Foreskin keratinocyte (primary cell): ENCODE measurements at places on chromosomes 5 and 9.
A peak's percentile ranks its signal among the peaks of the same experiment; 100 is the strongest.

GRCh38 chr5:129133553-129133952, 39.0 kb downstream of the ISOC1 start:
- DNase-seq: no peak

GRCh38 chr5:78286290-78286689, 8.2 kb downstream of the AP3B1 start:
- DNase-seq: peak; percentile 12

DNA sequence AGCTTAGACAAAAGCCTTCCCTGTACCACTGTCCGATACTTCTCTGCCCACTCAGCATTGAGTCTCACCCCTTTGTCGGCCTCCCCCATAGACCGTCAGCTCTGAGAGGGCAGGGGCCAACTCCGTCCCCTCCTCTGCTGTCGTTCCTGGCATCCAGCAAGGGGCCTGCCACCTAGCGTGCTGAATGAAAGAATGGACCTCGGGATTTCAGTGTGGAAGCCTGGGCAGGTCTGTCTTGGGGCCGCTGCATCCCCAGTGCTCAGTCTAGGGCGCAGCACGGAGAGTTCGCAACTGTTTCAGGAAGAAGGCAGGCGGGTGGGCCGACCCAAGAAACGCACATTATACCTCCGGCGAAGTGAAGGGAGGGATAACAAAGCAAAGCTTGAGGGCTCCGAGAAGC, 1.5 kb upstream of the TOR1B start:
- DNase-seq: no peak

DNA sequence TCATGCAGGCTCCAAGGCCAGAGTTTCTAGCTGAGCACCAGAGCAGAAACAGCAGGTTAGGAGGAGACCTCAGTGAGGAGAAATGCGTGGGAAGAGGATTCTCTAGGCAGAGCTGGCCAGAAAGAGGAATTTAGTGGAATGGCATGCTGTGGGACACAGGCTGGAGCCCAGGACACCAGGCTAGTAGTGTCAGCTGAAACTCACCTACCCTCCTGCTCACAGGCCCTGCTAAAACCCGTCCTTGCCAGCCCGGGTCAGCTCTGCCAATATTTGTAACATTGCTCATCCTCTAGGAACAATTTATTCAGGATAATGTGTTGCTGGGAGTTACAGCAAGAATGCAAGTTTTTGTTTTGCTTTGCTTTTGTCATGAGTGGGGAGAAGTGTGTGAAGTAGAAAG, 40.2 kb upstream of the AGXT2 start:
- peak; percentile 37 for DNase-seq

DNA sequence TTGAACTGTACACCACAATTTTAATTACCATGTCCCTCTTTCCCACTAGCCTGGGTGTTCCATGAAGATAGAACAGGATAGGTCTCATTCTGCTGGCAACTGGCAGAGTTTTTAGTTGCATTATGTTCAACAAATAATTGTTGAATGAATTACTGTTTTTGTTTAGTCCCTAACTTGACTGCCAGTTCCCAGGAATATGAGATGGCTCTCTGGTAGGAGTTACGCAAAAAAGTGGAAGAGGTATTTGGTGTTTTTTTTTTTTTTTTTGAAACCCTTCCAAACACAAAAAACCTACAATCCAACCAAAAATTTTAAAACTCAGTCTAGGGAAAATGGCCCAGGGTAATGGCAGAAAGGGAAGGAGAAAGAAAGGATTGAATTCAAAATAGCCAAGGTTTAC, 153.6 kb downstream of the GNAQ start:
- no peak for DNase-seq

DNA sequence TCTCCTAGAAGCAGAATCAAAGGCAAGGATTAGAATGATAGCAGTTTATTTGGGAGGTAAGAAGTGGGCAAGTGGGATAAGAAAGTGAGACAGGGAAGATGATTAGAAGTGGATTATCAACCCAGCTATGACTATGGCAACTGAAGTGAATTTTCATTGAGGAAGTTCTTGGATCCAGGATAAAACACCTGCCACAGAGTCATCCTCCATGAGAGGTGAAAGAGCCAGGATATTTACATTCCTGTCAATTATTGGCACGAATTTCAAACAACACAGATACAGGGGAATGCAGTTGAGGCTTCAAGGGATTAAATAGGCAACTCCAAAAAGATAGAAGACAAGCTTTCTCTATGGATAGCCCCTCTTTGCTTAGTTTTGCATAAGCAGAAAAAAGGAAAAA, 31.8 kb upstream of the ZNF366 start:
- no peak for DNase-seq
